ENCODE measurements at places on chromosomes 6 and 20.
A peak's percentile ranks its signal among the peaks of the same experiment; 100 is the strongest.

- no peak for DNase-seq
These were observed 40.1 kb upstream of the NNAT start for GRCh38 chr20:37480919-37481318.

GRCh38 chr6:134875367-134875766, 74.5 kb downstream of the ALDH8A1 start:
- DNase-seq: no peak

GRCh38 chr6:3623451-3624249, 127.9 kb downstream of the PXDC1 start:
- DNase-seq: no peak

GRCh38 chr6:23349521-23350147, 776.4 kb upstream of the NRSN1 start:
- peak; percentile 36 for DNase-seq

DNA sequence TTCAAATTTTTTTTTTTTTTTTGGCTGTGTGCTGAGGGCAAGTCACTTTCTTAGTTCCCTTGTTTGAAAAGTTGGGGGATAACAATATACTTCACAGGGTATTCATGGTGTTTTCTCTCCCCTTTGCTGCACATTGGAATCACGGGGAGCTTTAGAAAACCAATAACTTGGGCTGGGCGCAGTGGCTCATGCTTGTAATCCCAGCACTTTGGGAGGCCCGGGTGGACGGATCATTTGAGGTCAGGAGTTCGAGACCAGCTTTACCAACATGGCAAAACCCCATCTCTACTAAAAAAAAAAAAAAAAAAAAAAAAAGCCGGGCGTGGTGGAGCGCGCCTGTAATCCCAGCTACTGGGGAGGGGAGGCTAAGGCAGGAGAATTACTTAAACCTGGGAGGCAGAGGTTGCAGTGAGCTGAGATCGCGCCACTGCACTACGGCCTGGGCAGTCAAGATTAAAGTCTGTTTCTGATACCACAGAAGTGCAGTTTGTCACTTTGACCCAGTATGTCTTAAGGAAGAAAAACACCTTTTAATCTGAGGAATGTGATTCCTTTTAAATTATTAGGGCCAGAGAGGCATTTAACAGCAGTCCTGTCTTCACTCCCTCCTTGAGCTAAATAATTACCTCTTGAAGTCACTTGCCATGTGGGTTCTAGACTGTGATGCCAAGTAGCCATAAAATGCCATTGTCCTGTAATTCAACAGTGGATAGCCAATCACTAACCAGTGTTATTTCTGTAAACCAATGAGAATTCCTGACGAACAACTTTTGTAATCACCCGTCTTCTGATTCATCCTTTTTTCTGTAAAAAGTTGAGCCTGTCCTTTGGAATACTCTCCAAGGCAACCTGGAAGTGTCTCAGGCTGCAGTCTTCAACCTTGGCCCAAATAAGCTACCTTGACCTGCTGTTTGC, 16.1 kb downstream of the SRSF3 start:
- DNase-seq: no peak

DNA sequence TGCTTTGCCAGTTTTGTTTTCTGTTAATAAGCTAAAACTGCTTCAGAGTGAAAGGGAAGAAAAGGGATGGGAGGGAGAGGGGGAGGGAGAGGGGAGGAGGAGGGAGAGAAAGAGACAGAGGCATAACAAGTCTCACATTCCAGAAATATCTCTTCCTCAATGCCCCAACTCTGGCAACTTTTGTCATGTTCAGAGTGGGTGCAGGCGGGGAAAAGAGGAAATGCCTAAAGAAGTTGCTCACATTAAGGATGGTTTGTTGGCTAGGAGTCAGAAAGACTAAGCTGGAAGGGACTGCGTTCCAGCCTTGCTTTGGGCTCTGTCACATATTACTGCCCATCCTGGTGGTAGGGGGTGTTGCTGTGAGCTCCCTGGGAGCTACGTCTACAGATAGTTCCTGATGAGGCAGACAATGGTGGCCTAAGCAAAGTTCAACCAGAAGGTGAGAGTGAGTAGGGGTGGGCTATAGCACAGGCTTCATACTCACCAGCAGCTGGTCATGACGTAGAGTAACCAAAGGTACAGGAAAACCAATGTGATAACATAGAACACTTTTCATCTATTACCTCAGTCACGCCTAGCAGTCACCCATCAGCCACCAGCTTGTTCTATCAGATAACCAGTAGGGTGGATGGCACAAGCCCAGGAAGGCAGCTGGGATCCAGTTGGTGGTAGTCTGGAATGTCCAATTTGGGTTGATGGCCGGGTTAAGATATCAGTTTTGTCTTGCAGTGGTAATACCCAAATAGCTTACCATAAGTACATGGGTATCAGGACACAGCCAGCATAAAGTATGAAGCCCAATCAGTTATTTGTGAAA, 2.1 kb downstream of the TSPYL4 start:
- peak; percentile 24 for DNase-seq

GRCh38 chr6:112618849-112619248, 271.7 kb downstream of the RFPL4B start:
- no peak for DNase-seq

GRCh38 chr6:61809004-61809595, 476.9 kb downstream of the KHDRBS2 start:
- DNase-seq: peak; percentile 1

- DNase-seq: no peak
These were observed 304.9 kb upstream of the PRDM1 start for GRCh38 chr6:105781248-105781647.

GRCh38 chr6:145865175-145865574, 50.6 kb upstream of the FBXO30 start:
- DNase-seq: no peak

DNA sequence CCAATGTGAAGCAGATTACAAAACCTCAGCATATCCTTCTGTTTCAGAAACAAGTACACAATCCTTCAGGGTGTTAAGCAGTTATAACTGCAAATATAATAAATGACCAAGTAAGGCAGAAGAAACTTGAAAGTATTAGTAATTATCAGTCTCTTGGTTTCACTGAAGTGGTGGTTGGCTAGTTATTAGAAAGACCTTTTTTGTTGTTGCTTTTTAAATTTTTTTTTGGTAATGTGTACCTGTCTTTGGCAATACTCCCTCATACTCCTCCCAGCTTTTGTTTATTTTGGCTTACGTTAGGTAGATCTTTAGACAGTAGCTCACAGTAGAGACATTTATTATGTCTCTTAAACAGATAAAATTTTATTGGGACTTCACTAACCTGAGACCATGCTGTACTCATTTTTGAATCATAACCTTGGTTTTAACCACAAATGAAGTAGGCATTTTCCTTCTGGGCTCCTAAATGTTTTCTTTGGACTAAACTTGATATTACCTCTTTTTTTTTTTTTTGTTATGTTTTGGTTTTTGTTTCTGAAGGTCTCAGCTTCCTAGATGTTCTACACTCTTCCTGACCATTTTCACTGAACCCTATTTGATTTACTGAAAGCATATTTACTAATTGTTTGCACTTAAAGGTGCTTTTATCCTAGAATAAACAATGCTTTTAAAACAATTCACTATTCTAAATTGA, 6.4 kb downstream of the CD2AP start:
- no peak for DNase-seq

GRCh38 chr6:168133687-168134559, 54.9 kb upstream of the FRMD1 start:
- DNase-seq: no peak

DNA sequence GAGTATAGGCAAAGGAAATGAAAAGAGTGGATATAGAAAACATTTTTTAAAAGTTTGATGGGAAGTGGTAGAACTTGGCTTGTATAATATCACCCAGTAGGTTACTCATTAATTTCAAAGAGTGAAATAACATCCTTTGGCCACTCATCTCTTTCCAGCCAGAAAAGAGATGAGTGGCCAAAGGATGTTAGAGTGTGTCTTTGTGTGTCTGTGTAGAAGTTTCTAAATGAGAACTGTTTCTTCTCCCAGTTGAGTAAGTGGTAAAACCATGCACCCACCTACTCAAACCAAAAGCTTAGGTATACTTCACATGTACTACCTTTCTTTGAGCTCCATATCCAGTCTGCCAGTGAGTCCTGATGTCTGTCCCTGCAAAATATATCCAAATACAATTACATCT, 47.7 kb upstream of the TMEM244 start:
- DNase-seq: no peak

DNA sequence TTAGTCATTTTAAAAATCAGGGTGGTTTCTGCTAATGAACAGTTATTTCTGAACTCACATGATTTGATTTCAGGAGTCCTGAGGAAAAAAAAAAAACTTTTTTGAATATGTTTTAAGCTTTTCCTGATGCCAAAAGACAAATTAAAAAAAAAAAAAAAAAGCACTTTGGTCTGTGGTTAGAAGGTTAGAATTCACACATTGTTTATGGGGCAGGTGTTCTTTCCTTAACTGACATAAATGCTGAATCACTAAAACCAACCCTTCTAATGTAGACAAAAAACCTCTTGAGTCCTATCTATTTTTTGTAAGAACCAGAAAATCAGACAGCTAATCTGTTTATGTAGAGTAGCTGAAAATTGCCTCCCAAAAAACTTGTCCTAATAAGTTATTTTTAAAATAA, 20.4 kb downstream of the THEMIS start:
- DNase-seq: no peak

GRCh38 chr6:1287103-1287591, 24.8 kb upstream of the FOXQ1 start:
- peak; percentile 64 for DNase-seq

GRCh38 chr20:5714261-5715041, 35.8 kb upstream of the SHLD1 start:
- DNase-seq: no peak

- no peak for DNase-seq
These were observed 263.7 kb downstream of the TAF4 start for GRCh38 chr20:61801857-61802442.

DNA sequence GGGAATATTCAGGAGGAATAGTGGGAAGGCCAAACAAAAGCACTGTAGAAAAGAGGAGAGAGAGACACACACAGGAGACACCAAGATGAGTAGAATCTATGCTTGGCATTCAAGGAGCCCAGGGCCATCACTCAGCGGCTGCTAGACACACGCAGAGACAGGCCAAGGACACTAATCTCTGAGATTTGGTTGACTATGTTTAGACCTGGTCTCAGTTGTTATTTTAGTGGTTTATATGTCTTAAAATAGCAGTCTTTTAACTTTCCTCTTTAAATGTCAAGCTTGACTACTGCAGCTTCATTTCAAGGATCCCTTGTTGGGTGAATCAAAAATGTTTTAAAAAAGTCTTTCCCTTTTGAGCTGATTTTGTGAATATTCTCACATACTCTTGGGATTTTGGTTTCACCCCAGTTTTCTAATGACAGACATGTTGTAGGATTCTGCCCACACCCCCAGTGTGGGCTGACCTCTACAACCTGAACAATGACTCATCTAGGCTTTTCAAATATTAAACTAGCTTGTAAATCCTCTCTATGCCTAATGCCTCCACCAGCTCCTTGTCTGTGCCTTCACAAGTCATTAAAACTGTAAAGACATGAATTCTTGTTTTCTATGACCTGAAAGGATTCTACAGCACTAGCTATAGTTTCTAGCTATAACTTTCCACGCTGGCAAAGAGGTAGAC, 142.7 kb upstream of the EXOC2 start:
- no peak for DNase-seq

GRCh38 chr6:11632795-11633511, 95.4 kb downstream of the TMEM170B start:
- peak; percentile 74 for DNase-seq

DNA sequence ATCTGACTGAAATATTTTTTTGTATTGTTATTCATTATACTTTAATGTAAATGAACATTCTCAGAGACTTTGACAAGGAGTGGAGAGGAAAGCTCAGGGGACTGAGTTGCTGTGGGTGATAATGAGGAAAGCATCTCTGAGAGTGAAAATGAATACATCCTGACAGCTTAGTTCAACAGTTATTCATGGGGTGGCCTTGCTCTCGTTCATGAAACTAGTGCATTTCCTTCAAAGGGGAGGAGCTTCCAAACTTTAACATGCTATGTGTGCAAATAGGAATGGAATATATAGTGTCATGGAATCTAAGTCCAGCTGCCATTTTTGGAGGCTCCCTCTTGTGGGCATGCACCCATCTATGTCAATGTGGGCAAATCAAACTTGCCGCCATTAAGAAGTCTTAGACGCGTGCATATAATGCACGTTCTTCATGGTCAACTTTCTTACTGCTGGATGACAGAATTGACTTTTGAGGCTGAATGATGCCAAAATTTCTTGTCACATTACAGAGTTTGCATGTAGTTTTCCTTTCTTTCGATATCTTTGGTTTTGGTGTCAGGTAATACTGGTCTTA, 124.3 kb upstream of the TMEM170B start:
- DNase-seq: no peak

DNA sequence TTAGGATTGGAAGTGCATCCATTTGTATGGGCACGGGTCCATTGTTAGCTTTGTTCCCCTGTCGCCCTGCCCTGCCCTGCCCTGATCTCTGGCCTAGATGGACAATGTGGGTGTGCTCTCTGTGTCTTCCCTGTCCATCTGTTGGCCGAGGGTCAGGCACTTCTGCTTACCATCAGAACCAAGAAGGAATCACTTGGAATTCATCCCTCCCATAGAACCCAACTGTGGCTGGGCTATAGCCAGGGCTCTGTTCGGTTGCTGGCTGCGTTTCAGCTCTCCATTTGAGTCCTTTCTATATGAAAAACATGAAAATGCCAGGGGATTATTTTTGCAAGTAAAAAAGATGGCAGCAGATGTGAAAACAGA, 26.6 kb upstream of the TULP4 start:
- no peak for DNase-seq

DNA sequence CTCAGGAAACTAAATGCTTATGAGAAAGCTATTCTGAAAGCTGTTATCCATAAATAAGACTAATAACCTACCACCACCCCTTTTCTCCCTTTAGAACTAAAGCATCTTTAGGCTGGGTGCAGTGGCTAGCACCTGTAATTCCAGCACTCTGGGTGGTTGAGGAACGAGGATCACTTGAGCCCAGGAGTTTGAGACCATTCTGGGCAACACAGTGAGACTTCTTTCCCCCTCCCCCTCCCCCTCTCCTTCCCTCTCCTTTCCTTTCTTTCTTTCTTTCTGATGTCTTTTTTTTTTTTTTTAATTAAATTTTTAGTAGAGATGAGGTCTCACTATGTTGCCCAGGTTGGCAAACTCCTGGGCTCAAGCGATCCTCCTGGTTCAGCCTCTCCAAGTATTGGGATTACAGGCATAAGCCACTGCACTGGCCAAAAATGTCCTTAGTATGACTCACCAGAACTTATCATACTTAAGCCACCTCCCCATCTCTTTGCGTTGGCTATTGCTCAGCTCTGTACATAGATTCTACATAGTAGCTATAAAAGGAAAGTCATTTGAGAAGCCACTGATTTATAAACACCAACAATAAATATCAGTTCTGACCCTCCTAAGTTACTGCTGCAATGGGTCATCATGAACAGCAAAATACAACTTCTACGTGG, 54.8 kb upstream of the SPDEF start:
- DNase-seq: peak; percentile 25

GRCh38 chr6:34665019-34665418, 31.5 kb downstream of the ILRUN start:
- DNase-seq: no peak

- DNase-seq: no peak
These were observed 6.4 kb upstream of the PSMG4 start for GRCh38 chr6:3252369-3252768.

GRCh38 chr6:163958646-163959045, 544.1 kb downstream of the QKI start:
- DNase-seq: peak; percentile 39

- peak; percentile 55 for DNase-seq
These were observed 21.0 kb downstream of the SRSF3 start for GRCh38 chr6:36615018-36615761.
